ENCODE measurements at places on chromosomes 12 and 14.

DNA sequence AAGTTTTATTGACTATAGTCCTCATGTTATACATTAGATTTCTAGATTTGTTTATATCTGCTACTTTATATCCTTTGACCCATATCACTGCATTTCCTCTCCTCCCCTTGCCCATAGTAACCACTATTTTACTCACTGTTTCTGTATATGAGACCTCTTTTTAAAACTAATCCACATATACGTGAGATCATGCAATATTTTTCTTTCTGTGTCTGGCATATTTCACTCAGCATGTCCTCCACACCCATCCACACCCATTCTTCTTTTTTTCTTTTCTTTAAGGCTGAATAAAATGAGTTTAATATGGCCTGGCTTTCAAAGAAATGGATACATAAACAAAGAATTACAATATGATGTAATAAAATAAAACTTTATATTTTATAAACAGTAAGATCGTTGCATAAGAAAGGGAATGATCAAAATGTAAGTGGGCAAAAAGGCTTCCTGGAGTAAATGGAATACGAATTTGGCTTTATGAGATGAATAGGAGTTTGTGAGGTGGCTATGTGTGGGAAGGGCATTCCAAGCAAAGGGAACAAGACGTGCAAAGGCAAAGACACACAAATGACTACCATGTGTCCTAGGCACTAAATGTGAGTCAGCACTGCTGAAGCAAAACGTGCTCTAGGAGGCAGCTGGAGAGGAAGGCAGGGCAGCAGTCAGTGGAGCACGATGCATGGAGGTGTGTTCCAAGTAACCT, 53.2 kb upstream of the HIF1A start:
- no peak for DNase-seq

- DNase-seq: no peak
Observed at GRCh38 chr12:131729254-131729955, 18.5 kb downstream of the SFSWAP start.

DNA sequence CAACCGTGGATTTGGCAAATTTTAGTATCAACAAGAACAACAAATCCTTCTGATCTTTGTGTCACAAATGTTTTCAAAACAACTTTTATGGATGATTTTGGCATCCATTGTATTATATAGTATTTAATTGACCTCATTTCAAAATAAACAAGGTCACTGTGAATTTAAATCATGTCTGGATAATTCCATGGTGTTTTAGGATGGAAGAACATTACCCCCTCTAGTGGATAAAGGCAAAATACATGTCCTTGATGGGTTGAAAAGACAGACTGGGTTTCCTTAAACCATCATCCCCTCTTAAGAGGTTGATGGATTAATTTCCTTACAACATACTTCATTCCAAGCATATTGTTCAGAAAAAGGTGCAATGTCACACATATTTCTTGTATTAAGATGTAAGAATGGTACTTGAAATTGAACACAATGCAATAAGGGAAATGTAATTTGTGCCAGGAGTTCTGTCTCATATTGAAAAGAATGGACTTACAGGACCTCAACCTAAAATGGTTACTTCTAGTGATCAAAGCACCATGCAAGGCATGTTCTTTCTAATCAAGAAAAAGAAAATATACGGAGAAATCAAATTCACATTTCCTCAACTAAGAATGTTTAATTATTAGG, 352.0 kb downstream of the BCAT1 start:
- DNase-seq: no peak

GRCh38 chr12:108826807-108827721, 30.3 kb downstream of the SSH1 start:
- no peak for DNase-seq

DNA sequence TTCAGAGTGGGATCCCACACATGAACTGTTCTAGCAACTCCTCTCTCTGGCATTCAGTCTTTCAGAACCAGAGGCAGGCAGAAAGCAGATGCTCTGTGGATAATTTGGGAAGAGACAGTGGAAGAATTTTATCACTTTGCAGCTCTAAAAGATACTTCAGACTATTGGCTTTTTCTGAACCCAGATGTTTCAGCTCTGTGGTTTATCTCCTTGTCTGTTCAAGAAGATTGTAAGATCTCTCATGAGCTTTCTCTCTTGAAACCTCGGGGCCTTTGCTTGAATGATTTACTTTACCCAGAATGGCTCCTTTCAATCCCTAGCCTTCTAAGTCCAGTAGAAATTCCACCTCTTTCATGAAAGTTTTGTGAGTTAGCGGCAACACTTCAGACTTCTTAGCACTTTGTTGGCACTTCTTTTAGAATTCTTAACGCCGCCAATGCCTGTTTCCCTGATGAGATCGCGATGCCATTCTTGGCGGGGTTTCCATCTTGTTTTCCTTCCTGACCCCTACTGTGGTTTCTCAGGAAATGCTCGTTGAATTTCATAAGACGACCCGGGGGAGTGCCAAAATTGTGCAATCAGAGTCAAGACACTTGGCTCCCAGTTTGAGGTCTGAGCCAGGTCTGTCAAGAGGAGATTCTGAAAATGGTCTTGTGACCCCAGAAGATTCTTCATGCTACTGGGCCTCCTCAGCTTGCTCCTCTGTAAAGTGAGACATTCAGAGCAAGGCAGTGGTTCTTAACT, 107.0 kb upstream of the PRICKLE1 start:
- DNase-seq: no peak

GRCh38 chr12:15701206-15701605, 88.0 kb downstream of the EPS8 start:
- DNase-seq: no peak
